Daoy (cell line): ENCODE measurements at places on chromosomes 3 and 15. TPM values are rescaled to one million over a fixed set of nuclear protein-coding genes. Genes with fewer than 3 reads are reported as not detected.

DNA sequence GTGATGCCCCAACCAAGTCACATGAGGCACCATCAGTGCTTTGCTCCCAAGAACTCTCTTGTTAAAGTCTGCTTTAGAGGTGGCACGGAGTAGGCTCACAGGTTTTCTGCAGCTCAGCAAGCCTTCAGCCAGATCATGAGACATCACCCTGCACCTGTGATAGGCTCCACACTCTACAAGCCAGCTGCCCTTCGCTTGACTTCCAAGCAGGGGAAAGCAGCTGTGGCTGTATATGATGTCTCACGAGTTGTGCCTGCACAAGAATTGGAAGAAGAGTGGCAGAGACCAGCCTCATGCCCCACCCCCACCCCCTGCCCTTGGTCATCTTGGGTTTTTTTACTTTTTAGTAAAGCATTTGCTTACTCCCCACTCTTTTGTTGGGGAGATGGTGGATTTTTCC is 22.5 kb downstream of the MRPS11 start:
- no peak for DNase-seq

FEZF2 gene
- total RNA-seq = not detected in 2 replicates

GRCh38 chr3:152053866-152054265 is 180.4 kb downstream of the SUCNR1 start:
- DNase-seq = no peak

DNA sequence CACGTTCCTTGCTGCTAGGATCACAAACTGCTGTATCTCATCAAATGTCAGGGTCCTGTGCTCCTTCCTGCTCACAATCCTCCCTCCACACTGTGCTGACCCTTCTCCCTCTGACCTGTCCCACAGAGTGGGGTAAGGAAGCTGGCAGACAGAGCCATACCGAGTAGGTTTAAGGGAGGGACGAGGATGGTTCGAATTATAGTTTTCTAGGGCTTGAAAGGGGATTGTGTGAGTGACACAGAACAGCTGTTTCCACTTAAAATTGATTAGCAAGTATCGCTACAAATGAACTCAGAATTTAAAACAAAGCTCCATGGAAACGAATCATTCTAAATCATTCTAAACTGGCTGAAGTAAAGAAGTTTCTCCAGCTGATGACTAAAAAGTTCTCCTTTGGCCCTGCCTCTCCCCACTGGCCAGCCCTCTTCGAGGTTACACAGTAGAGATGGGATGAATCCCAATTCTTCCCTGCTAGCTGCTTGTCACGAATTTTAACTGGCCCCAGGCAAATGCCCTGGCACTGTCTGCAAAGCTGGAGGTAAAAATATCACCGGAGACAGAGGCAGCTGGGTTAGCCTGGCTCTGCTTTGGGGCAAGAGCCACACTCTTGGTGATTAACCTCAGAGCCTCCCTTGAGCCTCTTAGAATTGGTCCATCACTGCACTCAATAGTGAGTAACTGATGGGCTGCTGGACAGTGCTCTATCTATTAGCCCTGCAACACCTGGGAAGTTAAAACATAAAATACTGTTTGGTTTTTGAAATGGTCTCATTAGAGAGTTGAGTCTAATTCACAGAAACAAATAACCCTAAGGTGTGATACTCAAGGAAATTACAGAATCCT is 194.9 kb downstream of the CHST2 start:
- DNase-seq = no peak

CASR gene
- total RNA-seq = not detected in 2 replicates

DNA sequence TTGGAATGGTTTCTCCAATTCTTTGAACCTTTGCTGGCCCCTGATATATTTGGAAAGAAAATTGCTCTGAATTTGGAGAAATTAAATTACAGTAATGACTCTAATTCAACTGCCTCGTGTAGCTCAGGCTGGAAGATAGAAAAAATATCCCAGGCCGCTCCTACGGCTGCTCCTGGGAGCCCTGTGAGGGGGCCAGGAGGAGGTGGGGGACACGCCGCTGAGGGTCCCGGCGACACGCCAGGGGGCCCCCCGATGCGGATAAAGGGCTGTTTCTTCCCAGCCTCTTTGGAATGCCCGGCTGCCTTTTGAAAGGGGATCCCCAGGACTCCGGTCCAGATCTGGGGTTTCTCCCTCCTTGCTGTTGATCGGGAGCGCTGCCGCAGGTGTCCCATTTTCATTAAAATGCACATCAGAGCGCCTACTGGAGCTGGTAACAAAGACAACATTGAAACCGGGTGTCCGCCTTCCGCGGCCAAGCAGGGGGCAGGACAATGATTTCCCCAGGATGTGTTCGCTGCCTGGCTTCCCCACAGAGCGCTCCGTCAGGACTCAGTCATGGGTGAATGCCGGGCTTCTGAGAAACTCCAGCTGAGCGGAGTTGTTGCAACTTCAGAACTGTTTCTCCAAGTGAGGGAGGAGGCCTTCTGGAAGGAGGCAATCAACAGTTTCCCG is 200.1 kb upstream of the KBTBD8 start:
- DNase-seq = no peak
